ENCODE measurements at places on chromosomes 6 and 20.

- peak; percentile 70 for DNase-seq
These were observed 57.9 kb upstream of the MAP7 start for GRCh38 chr6:136607932-136608772.

DNA sequence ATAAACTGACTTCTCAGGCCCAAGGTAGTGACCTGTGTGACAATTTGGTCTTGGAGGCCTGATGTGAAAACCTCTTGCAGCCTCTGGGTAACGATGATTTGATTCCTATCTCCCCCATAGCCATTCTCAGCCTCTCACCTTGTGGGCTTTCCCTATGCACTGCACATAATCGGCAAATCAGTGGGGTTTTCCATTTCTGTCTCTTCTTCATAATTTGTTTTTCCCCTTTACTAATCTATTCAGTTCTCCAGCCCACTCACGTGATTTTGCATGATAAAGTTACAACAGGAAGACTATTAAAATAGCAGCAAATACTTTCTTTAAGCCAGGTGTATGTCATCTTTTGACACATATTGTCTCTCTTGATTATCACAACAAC lies 893.7 kb downstream of the TFAP2A start:
- no peak for DNase-seq

- DNase-seq, result no peak
These were observed 33.3 kb downstream of the NQO2 start for GRCh38 chr6:3032986-3033385.

GRCh38 chr6:147087641-147088040 lies 116.6 kb upstream of the STXBP5 start:
- DNase-seq, result no peak

DNA sequence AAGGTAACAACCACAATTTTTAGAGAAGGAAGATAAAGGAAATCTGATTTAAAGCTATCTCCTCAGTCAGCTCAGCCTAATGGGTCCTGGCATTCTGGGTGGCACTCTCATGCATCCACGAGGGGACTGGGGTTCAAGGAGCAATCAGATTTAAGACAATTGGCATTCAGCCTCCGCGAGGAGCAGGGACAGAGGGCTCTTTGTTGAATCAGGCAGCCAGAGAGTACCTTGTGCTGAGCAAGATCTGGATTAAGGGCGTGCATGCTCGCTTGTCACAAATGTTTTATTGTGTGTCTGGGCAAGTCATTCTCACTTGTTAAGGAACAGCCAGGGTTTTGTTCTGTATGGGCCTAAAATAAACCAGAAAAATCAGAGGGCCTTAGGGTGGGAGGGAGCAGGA lies 475.3 kb upstream of the NRSN1 start:
- DNase-seq, result no peak

DNA sequence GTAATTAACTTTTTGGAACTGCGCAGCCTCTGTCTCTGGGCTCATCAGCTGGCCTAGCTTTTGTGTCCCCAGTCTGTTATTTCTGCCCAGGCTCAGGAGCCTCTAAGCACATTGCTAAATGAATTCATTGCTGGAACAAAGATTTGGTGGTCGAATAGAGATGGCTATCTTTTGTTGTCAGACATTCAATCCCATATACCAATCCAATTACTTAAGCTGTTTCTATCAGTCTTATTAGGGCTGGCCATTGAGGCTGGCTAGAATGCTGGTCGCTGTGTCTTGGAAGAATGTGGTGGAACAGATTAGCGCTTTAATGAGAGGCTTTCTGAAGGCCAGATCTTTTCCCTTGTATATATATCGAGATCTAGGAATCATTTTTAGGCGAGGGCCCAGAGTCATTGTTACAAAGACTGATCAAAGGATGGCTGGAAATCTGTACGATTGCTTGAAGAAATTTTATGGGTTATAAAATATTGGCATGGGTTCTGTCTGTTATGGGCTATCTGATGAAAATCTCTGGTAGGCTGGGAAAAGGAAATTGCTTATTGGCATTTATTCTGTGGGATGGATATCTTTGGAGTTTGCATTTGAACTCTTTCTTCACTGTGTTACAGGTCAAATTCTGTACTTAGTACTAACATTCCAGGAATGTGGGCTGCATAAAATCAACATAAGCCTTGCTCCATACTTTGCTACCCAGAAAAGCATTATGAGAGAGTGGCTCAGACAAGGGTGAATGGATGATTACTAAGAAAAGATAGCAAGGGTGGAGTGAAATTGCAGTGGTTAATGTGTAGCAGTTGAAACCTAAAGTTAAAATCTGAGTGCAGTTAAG lies 34.8 kb upstream of the JAG1 start:
- no peak for DNase-seq

- DNase-seq, result no peak
These were observed 73.7 kb downstream of the FARS2 start for GRCh38 chr6:5335020-5335419.

- no peak for DNase-seq
These were observed 19.3 kb upstream of the AHCY start for GRCh38 chr20:34322267-34323105.

DNA sequence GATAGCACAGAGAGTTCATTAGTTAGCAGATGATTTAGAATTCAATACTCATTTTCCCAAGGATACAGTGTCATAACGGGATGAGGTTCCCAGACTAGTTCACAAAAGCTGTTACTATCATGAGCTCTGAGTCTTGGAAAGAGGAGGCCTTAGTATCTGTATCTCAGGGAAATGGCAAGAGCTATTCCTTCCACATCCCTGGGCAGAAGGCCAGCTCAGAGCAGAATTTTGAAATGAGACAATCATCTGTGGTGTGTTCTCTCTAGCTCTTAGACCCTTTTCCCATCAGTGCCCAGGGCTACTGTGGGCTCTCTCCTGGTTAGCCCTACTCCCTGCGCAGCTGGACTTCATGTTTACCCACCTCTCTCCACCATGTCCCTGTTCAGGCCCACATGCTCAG lies 64.5 kb downstream of the JAG1 start:
- DNase-seq, result no peak

GRCh38 chr6:127352524-127352923 lies 9.1 kb upstream of the ECHDC1 start:
- DNase-seq, result no peak

DNA sequence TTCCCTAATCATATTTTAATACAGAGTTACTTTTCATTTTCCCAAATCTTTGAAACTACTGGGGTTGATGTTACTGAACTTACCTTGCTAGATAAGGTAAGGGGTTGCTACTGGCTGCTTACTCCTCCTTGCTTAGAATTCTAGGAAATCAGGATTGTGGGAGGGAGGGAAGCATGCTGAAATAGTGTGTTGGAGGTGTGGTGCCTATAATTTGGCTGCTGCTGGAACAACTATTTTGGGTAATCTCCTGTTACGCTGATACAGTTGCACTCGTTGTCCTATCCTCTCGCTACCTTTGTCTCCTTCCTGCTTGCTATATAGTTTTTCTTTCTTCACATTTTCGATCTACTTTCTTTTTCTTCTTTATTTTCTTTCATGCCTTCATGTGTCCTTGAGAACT lies 83.7 kb downstream of the BMP2 start:
- no peak for DNase-seq

DNA sequence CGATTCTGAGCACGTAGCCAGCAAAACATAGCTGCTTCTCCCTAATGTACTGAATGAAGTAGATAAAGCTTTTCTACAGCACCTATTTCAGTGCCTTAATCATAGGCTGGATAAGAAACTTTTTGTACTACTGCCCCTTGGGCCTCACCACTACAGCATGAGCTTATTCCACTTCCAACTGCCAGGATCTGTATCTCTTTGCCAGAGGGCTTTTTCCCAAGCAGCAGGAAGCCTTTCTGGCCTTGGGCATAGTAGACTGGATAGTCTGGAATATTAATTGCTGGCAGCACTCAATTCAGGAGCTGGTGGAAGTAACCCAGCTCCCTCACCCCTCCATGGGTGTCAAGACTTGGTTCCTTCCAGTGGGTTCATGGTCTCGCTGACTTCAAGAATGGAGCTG lies 43.6 kb downstream of the ANKEF1 start:
- DNase-seq, result no peak

- no peak for DNase-seq
These were observed 3.7 kb upstream of the FOXO3 start for GRCh38 chr6:108556866-108557493.

- DNase-seq, result no peak
These were observed 41.5 kb upstream of the FAM184A start for GRCh38 chr6:119119989-119120388.

GRCh38 chr6:1494671-1495070 lies 105.3 kb downstream of the FOXF2 start:
- no peak for DNase-seq

GRCh38 chr6:135105299-135105698 lies 50.7 kb upstream of the HBS1L start:
- DNase-seq, result no peak

GRCh38 chr6:3324262-3324942 lies 65.7 kb downstream of the PSMG4 start:
- DNase-seq, result peak; percentile 38

- no peak for DNase-seq
These were observed 88.1 kb upstream of the ZFP64 start for GRCh38 chr20:52279706-52280105.

- peak; percentile 75 for DNase-seq
These were observed 149.7 kb upstream of the TNFAIP3 start for GRCh38 chr6:137717074-137718073.

- no peak for DNase-seq
These were observed 41.1 kb upstream of the OPN5 start for GRCh38 chr6:47740714-47741113.

DNA sequence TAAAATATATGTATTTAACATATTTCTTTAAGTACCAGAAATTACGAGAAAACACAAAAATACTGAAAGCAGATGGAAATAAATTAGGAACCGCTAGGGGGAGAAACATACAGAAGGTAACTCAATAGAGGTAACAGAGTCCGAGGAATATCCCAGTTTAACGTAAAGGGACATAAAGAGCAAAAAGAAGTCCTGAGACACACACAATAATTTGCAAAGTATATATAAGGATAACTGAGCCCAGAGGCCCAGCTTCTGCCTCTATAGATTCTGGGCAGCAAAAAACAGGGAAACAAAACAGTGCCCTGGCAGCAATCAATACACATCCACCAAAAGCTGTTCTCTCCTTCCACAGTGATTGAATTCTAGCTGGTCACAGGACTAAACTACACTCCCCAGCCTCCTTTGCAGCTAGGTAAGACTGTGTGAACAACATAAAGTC lies 15.1 kb downstream of the TBC1D32 start:
- no peak for DNase-seq

DNA sequence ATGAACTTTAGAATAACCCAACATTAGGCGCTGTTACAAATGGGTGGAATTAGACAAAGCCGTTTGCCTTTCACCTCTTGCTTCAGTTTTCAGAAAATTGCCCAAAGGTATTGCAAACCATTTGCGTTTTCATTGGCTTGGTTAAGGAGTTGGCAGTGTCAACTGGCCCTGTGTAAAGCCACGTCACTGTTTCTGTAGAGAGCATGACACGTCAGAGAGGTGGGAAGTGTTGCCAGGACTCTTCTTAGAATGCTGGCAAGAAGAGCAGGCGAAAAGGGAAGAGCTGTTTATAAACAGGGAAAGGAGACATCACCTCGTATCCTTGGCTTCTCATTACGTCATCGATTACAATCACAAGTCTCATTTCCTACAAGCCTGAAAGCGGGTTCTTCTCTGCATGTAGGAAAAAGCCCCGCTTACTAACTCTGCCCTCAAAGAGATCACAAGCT lies 4.2 kb upstream of the IRF4 start:
- DNase-seq, result no peak

DNA sequence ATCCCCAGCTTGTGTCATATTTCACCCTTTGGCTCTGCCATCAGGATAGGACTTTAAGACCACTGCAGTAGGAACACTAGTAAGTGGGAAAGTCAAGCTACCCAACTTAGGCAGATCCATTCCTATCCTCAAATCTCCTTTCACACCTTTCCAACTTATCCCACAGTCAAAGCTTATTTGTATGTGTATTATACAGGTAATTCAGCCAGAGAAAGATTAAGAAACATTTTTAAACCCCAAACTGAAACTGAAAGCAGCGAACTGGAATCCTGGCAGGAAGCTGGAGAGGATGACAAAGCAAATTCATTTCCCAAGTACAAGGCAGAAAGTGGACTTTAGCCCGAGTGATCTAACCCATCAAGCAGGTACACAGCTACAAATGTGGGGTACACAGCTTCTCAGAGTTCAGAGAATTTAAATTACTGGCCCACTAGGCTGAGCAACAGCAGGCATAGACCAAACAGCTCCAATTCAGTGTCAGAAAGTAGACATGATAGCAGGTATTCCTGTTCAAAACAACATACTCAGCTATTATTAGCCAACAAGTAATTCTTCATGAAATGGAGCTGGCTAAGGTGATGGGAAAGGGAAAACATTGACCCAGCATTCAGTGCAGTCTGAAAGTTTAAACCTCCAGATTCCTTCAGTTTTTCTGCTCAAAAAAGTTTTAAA lies 39.1 kb downstream of the ILRUN start:
- DNase-seq, result no peak

DNA sequence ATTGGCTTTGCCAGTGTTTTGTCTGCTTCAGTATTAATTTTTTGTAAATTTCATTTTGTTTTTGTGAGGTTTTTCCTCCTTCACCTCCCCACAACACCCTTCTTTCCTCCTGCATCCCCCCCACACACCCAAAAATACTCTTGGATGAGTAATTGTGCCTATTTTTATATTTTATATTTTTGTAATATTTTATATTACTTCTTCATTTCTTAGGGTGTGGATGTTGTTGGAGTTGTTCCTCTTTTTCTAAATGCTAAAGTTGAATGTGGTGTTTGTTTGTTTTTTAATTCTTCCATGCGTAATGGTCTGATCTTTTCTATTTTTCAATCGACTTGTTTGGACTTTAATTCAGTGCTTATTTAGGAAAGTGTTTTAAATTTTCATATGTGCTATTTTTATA lies 420.5 kb upstream of the SOX4 start:
- no peak for DNase-seq

- DNase-seq, result no peak
These were observed 133.9 kb downstream of the JPH2 start for GRCh38 chr20:44053046-44053445.

DNA sequence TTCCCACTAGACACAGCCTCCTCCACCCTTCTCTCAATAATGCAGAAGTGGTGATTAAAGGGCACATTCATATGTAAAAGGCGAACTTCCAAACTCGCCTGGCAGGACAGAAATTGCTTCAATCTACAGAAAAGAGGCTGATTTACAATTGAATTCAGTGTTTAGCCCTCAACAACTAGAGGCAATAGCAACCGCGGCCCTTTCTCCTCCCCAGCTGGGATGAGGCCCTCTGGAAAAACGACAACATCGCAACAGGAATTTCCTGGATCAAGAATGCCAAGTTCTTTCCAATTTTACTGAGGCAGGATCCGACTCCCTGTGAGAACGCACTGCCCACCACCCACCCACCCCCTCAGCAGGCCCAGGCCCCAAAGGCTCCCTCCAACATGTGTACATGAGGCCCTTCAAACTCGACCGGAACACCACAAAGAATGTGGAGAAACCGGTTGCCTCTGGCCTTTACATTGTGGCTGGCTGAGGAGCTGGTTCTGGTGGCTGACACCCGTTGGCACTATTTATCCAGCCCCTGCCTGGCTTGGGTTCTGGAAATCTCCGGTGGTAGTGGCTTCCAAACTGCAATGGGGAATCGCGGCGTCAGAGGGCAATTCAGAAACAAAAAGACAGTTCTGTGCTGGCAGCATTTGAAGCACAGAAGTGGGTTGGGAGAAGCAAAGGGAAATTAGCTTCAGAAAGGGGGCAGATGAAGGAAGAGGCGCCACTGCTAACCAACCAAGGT lies 36.8 kb downstream of the ZMYND8 start:
- DNase-seq, result no peak
